Colonic mucosa (tissue), 4 donors: ENCODE measurements at places on chromosomes 6 and 20. TPM values are rescaled to one million over a fixed set of nuclear protein-coding genes. Genes with fewer than 3 reads are reported as not detected.

Gene ADGRG6
- 17.0 TPM for total RNA-seq

Gene SPDEF
- 71.0 TPM for total RNA-seq

GRCh38 chr6:33809594-33809993 is 5.8 kb upstream of the MLN start:
- H3K36me3 ChIP-seq, result no peaks in the 10 kb centered on the region
- no peak overlapping the region for H3K27ac ChIP-seq
- H3K4me1 ChIP-seq, result no peaks in the 10 kb centered on the region
- DNase-seq, result no peak

DNA sequence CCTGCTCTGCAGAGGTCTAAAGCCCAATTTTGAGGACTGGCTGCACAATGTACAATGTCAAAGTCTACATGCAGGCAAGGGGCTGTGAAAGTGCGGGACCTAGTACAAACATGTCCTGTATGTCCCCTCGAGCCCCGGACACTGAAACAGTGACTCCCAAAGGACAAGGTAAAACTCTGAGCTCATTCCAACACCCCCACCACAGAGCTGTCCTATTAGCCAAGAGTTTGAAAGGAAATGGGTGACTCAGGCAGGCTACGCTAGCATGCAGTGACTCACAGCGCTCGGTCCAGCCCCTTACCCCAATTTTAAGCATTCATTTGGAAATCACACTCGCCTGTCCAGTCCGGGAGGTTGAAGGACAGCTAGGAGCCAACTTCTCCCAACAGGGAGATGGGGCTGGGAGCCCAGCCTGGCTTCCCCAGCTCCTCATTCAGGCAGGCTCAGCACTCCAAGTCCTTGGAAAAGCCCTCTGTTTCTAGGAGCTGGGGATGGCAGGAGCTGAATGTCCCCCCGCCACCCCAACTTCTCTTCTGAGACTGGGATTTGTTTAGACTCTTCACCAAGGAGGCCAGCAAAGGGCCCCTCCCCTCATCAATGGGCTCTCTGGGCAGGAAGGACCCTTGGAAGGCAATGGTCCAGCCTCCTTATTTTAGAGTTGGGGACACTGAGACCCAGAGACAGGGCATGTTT is 3.9 kb downstream of the SDC4 start:
- peaks cover 29% of the 10 kb centered on the region for H3K4me1 ChIP-seq
- H3K27ac ChIP-seq, result peak overlapping the region; percentile 93
- peak; percentile 55 for DNase-seq
- H3K4me3 ChIP-seq, result peak overlapping the region; percentile 2
- H3K27me3 ChIP-seq, result no peaks in the 10 kb centered on the region
- H3K36me3 ChIP-seq, result no peaks in the 10 kb centered on the region

DNA sequence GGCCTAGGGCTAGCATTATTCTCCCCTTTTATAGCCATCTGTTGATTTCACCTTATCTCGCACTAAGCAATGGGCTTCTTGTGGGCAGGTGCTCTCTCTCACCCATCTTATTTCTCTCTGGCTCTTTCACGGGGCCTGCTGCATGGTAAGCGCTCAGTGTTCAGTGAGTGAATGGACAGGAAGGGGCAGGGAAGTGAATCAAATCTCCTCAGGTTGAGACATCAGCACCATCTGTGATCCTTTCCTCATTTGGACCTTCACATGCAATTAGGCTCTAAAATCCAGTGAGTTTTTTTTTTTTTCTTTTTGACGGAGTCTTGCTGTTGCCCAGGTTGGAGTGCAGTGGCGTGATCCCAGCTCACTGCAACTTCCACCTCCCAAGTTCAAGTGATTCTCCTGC is 76.5 kb upstream of the EZR start:
- H3K4me1 ChIP-seq, result no peaks in the 10 kb centered on the region
- no peak overlapping the region for H3K27ac ChIP-seq
- no peak for DNase-seq
- H3K36me3 ChIP-seq, result no peaks in the 10 kb centered on the region

Gene F13A1
- total RNA-seq, result 15.3 TPM

DNA sequence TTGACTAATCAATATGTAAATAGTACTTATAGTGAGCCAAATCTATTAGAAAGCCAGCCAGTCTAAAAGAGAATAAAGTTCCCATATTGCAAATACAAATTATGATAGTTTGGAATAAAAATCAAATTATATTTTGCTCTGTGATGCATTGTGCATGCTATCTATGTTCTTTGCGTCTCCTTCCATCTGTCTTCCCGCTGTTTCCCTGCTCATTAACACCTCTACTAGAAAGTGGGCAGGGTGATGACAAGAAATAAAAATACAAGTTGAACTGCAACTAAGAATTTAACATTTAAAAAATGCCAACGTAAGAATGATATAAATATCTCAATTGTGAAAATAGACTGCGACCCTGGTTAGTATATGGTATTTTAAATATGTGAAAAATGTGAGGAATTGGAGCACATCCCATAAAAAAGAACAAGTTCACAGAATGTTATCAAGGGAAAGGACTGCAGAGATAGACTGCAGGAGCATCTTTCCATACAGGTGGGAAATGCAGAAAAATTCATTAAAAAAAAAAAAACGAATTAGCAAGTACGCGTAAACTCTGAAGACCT is 157.6 kb upstream of the PDE7B start:
- H3K27ac ChIP-seq, result no peak overlapping the region
- no peaks in the 10 kb centered on the region for H3K4me1 ChIP-seq
- no peaks in the 10 kb centered on the region for H3K36me3 ChIP-seq
- no peak overlapping the region for H3K4me3 ChIP-seq

DNA sequence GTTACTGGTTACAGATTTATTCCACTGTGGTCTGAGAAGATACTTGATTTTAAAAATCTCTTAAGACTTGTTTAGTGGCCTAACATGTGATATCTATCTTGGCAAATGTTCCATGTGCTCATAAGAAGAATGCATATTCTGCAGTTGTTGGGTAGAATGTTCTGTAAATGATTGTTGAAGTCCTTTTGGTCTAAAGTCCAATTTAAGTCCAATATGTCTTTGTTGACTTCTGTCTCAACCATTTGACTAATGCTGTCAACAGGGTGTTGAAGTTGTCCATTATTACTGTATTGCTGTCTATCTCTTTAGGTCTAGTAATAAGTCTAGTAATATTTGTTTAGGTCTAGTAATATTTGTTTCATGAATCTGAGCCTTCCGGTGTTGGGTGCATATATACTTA is 387.8 kb upstream of the RUNX2 start:
- H3K36me3 ChIP-seq, result no peaks in the 10 kb centered on the region
- no peak overlapping the region for H3K27ac ChIP-seq
- no peaks in the 10 kb centered on the region for H3K4me1 ChIP-seq
- H3K27me3 ChIP-seq, result no peaks in the 10 kb centered on the region
- H3K4me3 ChIP-seq, result no peak overlapping the region
- DNase-seq, result no peak

- no peak overlapping the region for H3K4me3 ChIP-seq
- H3K36me3 ChIP-seq, result no peaks in the 10 kb centered on the region
- no peaks in the 10 kb centered on the region for H3K4me1 ChIP-seq
- no peak for DNase-seq
These were observed 46.4 kb upstream of the CHD6 start for GRCh38 chr20:41664584-41664983.

Gene SYCP2L
- total RNA-seq, result 0.11 TPM

- H3K36me3 ChIP-seq, result no peaks in the 10 kb centered on the region
- H3K27me3 ChIP-seq, result no peaks in the 10 kb centered on the region
- H3K4me3 ChIP-seq, result no peak overlapping the region
- DNase-seq, result no peak
These were observed 46.0 kb downstream of the ABHD12 start for GRCh38 chr20:25344634-25345033.

- H3K4me3 ChIP-seq, result no peak overlapping the region
- H3K36me3 ChIP-seq, result no peaks in the 10 kb centered on the region
- H3K4me1 ChIP-seq, result peaks cover 18% of the 10 kb centered on the region
- DNase-seq, result peak; percentile 87
- peak overlapping the region; percentile 81 for H3K27ac ChIP-seq
These were observed 150.6 kb upstream of the AFDN start for GRCh38 chr6:167676000-167676665.

DNA sequence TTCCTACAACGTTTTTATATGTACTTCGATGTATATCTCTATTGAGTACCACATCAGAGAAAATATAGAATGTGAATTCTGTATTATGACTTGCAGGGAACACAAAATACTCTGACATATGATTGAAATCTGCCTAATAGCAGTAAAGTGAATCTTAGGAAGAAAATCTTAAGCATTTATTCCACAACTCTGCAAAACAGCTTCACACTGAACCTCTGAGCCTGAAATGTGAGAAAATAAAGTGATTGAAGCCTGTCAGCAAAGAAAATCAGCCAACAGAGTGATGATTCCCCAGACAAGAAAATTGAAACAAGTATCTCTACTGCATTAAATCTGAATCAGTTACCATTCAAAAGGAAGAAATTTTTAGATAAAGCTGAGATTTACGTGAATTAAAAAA is 499.5 kb upstream of the RNF217 start:
- H3K4me1 ChIP-seq, result no peaks in the 10 kb centered on the region
- no peaks in the 10 kb centered on the region for H3K27me3 ChIP-seq
- H3K36me3 ChIP-seq, result no peaks in the 10 kb centered on the region
- H3K27ac ChIP-seq, result no peak overlapping the region
- no peak overlapping the region for H3K4me3 ChIP-seq

Gene TBXT
- total RNA-seq, result not detected

Gene SIRPB2
- 0.74 TPM for total RNA-seq

GRCh38 chr6:47484616-47485015 is 7.0 kb downstream of the CD2AP start:
- no peaks in the 10 kb centered on the region for H3K27me3 ChIP-seq
- no peak overlapping the region for H3K4me3 ChIP-seq
- no peaks in the 10 kb centered on the region for H3K36me3 ChIP-seq
- peak overlapping the region; percentile 42 for H3K27ac ChIP-seq
- no peak for DNase-seq
- H3K4me1 ChIP-seq, result peaks cover 15% of the 10 kb centered on the region

DNA sequence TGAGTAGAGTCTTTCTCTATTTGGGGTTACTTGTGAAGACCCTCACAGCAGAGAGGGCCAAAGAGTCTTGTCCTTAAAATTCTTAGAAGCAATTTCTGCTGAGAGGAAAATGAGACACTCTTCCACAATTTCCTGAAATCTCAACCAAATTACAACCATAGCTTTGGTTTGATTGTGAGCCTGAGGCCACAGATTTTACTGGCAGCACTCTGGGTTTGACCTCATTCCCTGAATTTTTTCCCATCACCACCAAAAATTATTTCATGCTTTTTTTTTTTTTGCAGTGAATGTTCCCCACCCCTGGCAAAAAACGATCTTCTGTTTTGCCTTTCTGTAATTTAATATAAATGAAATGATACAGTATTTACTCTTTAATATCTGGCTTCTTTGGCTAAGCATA is 125.5 kb downstream of the THEMIS start:
- no peak overlapping the region for H3K27ac ChIP-seq
- H3K4me3 ChIP-seq, result no peak overlapping the region
- H3K4me1 ChIP-seq, result no peaks in the 10 kb centered on the region

DNA sequence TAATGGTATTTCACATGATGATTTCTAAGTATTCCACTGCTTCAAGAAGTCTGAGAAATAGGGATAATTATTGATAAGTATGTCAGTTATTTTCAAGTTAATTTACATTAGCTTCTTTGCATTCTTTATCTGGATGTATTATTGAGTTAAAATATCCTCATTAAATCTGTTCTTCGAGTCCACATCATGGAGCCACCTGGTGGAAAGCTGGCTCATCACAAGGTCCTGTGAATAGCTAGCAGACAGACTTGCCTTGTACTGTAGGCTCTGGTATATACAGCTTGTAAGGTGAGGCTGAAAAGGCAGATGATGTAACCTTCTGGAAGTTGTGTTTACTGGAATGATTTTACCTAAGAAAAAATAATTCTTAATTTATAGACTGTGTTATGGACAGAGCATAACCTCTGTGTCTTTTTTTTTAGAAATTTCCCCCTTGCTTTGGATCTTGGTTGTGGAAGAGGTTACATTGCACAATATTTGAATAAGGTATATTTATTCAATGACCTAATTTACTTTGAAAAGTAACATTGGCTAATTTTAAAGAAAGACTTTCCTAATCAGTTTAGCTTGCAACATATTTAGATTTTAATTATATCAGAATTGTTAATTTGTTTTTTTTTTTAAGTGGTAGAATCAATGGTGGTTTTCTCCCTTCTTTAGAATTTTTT is 3.5 kb downstream of the NDUFAF5 start:
- H3K4me1 ChIP-seq, result peaks cover 6% of the 10 kb centered on the region
- H3K4me3 ChIP-seq, result no peak overlapping the region
- no peaks in the 10 kb centered on the region for H3K27me3 ChIP-seq
- DNase-seq, result peak; percentile 52

DNA sequence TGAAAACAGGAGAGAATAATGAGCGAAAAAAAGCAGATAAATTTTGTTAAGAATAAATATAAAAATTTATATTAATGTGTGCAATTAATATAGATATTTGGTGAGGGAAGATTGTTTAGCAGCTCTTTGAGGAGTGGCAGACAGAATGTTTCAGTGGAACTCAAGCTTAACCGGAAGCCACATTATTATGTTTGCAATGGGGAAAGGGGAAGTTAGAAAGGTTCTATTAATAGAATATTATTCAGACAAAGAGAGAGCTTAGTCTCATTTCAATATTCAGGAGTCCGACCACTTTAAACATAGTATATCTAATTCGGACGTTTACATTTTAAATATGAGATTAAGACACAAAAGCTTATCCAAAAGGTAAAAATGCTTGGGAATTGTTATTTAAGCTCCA is 81.6 kb upstream of the KHDRBS2 start:
- no peak overlapping the region for H3K27ac ChIP-seq
- no peak overlapping the region for H3K4me3 ChIP-seq
- no peaks in the 10 kb centered on the region for H3K27me3 ChIP-seq

GRCh38 chr6:166779963-166780683 is 153.1 kb upstream of the RPS6KA2 start:
- H3K4me3 ChIP-seq, result no peak overlapping the region
- no peak overlapping the region for H3K27ac ChIP-seq
- no peaks in the 10 kb centered on the region for H3K4me1 ChIP-seq
- DNase-seq, result no peak
- no peaks in the 10 kb centered on the region for H3K27me3 ChIP-seq
- H3K36me3 ChIP-seq, result no peaks in the 10 kb centered on the region

- no peaks in the 10 kb centered on the region for H3K36me3 ChIP-seq
- H3K27me3 ChIP-seq, result no peaks in the 10 kb centered on the region
- DNase-seq, result no peak
- no peak overlapping the region for H3K4me3 ChIP-seq
- no peaks in the 10 kb centered on the region for H3K4me1 ChIP-seq
These were observed 87.6 kb downstream of the MAN1A1 start for GRCh38 chr6:119261944-119262284.

Gene NOTCH4
- total RNA-seq, result 3.7 TPM

GRCh38 chr6:5044866-5045265 is 40.3 kb upstream of the PPP1R3G start:
- H3K4me1 ChIP-seq, result no peaks in the 10 kb centered on the region
- no peak overlapping the region for H3K27ac ChIP-seq
- no peaks in the 10 kb centered on the region for H3K27me3 ChIP-seq

GRCh38 chr6:52115891-52116604 is 28.6 kb upstream of the PKHD1 start:
- H3K27me3 ChIP-seq, result no peaks in the 10 kb centered on the region
- no peaks in the 10 kb centered on the region for H3K36me3 ChIP-seq
- H3K4me3 ChIP-seq, result no peak overlapping the region
- peak; percentile 64 for DNase-seq
- H3K4me1 ChIP-seq, result no peaks in the 10 kb centered on the region
- H3K27ac ChIP-seq, result no peak overlapping the region

- H3K4me3 ChIP-seq, result no peak overlapping the region
- DNase-seq, result no peak
- H3K36me3 ChIP-seq, result no peaks in the 10 kb centered on the region
- H3K27me3 ChIP-seq, result no peaks in the 10 kb centered on the region
These were observed 102.7 kb upstream of the TOP1 start for GRCh38 chr20:40925829-40926510.
